ENCODE measurements at places on chromosomes 2 and 18.

DNA sequence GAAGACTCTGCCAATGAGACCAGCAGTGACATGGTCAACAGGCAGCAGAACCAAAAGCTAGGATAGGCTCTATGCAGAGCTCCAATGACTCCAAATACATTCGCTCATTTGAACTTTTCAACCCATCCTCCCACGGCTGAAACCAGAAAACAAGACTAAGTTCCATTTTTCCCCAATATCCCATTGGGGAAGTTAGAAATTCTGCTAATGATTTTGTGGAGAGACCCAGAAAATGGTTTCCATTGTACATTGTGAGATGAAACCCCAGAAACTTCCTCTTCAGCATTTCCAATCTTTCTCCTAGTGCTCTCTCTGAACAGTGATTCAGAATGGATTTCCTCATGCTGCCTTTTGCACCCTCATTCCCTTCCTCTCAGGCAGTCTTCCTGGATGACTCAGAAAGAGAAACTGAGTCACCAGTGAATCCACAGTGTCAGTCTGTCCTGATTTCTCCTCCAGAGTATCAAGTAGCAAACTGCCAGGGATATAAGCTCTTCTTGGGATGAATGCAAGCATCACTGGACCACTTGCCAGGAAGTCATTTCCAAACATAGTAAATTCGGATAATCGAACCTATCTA is 467.7 kb upstream of the ID2 start:
- no peak for DNase-seq

GRCh38 chr2:236516708-236517107 is 52.9 kb upstream of the ACKR3 start:
- DNase-seq, result no peak

DNA sequence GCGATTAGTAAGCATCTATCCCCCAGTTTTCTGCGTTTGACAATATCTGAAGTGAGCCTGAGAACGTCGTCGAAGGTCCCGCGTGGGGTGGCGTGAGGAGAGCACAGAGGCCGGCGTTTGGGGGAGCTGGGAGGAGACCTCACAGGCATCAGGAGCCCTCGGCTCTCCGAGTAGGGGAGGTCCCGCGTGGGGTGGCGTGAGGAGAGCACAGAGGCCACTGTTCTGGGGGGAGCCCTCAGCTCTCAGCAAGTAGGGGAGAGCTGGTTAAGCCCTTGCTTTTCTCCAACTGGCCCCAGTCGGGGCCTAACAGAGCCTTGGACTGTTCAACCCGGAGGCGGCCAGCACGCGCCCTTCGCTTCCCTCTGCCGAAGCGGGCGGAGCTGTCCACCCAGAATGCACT is 134.3 kb downstream of the NFATC1 start:
- peak; percentile 73 for DNase-seq

GRCh38 chr2:191041418-191042161 is 27.6 kb upstream of the STAT1 start:
- DNase-seq, result no peak

DNA sequence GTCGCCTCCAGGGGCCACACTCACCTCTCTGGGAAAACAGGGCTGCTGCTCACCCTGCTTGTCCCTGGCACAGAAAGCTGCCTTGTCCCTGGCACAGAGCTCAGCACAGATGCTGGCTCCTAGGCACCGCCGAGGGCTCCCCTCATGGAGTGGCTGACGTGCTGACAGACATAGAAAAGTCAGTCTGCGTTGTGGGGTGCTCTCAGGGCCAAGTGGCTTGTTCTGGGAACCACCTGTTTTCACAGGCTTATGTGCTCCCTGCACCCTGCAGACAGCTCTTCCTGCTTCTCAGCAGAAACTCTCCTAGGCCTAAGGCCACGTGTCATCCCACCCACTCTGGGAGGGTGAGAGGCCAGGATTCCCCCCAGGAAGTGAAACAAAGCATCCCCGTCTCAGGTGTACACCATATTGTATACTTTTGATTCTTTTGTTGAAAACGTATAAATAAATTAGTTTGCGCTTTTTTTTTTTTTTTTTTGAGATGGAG is 84.7 kb upstream of the TMEM200C start:
- no peak for DNase-seq
